Stimulated activated CD4-positive, alpha-beta T cell treated with anti-CD3 and anti-CD28 coated beads, Interleukin-1b, Interleukin-23, amount 100 ng/mL, for 1 hour (primary cell): ENCODE measurements at places on chromosomes 12 and 14.

GRCh38 chr14:65824285-65824977 is 411.9 kb downstream of the FUT8 start:
- DNase-seq = peak; percentile 25

DNA sequence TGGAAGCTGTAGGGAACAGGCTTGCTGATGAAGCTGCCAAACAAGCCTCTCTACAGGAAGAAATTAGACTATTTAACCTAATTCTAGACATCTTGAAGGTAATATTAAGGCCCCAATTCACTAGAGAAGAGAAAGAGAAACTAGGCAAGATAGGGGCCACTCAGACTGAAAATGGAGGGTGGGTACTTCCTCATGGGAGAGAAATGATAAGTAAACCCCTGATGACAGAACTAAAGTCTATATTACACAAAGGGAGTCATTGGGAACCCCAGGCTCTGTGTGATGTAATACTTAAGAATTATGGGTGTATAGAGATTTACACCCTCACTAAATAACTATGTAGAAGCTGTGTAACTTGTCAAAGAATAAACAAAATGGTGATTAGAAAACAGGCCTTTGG is 64.3 kb downstream of the APOBEC1 start:
- DNase-seq = no peak

DNA sequence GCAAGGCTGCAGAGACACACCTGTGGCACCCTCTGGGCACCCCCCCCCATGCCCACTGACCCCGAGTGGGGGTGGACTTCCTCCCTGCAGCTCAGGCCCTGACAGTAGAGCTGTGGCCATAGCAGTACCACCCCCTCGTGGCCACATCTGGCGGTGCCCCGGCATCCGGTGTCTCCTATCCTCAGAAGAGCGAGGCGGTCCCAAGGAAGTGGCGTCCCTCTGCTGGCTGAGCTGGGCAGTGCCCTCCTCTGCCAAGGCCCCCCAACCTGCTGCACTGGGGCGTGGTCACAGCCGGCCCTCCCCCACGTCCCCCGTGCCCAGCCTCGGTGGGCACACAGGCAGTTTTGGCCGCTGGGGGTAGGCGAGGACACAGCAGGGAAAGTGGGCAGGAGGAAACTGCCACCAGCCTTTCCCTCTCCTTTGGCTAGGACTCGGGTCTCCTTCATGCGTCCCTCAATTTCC is 6.0 kb upstream of the SLC6A12 start:
- DNase-seq = peak; percentile 2

GRCh38 chr12:66066929-66067523 is 63.5 kb downstream of the LLPH start:
- DNase-seq = no peak

DNA sequence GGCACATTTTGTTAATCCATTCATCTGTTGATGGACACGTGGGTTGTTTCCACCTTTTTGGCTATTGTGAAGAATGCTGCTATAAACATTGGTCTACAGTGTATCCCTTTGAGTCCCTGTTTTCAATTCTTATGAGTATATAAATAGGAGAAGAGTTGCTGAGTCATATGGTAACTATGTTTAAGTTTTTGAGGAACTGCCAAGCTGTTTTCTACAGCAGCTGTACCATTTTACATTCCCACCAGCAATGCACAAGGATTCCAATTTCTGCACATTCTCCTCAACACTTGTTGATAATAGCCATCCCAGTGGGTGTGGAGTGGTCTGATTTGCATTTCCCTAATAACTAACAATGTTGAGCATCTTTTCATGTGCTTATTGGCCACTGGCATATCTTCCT is 6.9 kb upstream of the SVOP start:
- DNase-seq = no peak

GRCh38 chr14:52175982-52176502 is 91.5 kb upstream of the PTGDR start:
- DNase-seq = no peak
